Fibroblast of villous mesenchyme (primary cell): ENCODE measurements at places on chromosomes 5 and 9. TPM values are rescaled to one million over a fixed set of nuclear protein-coding genes. Genes with fewer than 3 reads are reported as not detected.

Gene PCDHB6
- total RNA-seq, result under 0.01 TPM in 2 replicates

Gene IFNA13
- total RNA-seq, result not detected in 2 replicates

Gene ADAMTSL2
- total RNA-seq, result under 0.01 and 0.32 TPM in 2 replicates

Gene PCA3
- under 0.01 TPM in 1 of 2 replicates, not detected in the other for total RNA-seq

Gene GKAP1
- total RNA-seq, result 0.97 and 2.2 TPM in 2 replicates

Gene FAM151B
- 8.6 and 8.7 TPM in 2 replicates for total RNA-seq

Gene ADGRV1
- total RNA-seq, result under 0.01 and 0.43 TPM in 2 replicates

Gene FCN2
- not detected in 2 replicates for total RNA-seq

Gene CNOT8
- 40.6 and 60.5 TPM in 2 replicates for total RNA-seq

Gene RNF183
- total RNA-seq, result not detected in 2 replicates

Gene HSPB3
- total RNA-seq, result 1.7 and 6.1 TPM in 2 replicates

Gene ARRDC1
- total RNA-seq, result 12.5 and 15.1 TPM in 2 replicates

Gene GABRB2
- under 0.01 TPM in 1 of 2 replicates, not detected in the other for total RNA-seq

Gene PCDHGA8
- total RNA-seq, result 3.0 and 3.2 TPM in 2 replicates

Gene ZNF300
- 5.2 and 6.9 TPM in 2 replicates for total RNA-seq
